ENCODE measurements at places on chromosomes 1 and 21.
A peak's percentile ranks its signal among the peaks of the same experiment; 100 is the strongest.

GRCh38 chr21:34639882-34640788 is 25.2 kb upstream of the RCAN1 start:
- no peak for DNase-seq

DNA sequence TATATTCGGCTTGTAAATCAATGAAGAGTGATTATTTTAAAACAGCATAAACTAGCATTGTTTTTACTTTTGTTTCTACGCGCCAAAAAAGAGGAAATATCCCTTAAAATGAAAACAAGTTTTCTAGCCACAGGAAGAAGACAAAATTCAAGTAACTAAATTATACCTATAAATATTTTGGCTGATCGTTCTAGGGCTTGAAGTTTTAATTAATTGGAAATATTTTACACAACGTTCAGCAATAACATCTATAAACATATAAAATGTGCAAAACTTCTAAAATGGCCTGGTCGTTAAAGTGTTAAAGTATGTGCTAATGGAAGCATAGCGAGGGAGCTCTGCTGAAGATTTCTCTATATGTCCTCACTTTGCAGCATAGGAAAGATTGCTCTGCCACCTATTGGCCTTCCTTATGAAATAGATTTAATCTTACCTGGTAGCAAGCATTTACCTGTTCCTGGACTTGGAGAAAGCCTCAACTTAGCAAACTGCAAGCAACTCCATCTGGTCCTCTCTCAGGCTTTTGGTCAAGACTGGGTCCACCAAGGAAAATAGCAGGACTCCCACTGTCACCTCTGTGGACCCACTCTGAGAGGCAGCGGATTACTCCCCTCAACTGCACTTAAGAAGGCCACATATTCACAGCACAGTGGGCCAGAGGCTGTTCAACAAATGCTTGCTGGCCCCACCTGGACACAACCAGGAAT is 351.3 kb upstream of the RUNX1 start:
- peak; percentile 16 for DNase-seq

DNA sequence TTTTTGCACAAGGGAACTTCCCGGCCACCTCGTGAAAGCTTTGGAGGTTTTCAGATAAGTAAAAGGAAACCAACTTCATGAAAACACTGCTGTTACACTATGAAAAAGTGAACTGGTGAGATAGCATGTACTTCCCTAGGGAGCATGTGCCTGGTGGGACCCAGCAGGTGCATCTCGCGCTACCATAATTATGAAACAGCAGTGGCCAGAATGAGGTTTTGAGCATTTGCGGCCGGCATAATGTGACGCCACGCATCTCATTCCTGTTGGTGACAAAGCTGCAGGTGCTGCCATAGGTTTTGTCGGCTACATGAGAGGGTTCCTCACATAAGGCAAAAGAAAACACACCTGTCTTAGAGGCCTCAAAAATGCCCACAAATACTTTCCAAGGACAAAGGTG is 1.7 kb downstream of the KRTAP10-3 start:
- no peak for DNase-seq

GRCh38 chr1:221188458-221188857 is 309.2 kb downstream of the HLX start:
- DNase-seq, result no peak

- no peak for DNase-seq
These were observed 1.5 kb downstream of the SNX27 start for GRCh38 chr1:151613282-151613780.

DNA sequence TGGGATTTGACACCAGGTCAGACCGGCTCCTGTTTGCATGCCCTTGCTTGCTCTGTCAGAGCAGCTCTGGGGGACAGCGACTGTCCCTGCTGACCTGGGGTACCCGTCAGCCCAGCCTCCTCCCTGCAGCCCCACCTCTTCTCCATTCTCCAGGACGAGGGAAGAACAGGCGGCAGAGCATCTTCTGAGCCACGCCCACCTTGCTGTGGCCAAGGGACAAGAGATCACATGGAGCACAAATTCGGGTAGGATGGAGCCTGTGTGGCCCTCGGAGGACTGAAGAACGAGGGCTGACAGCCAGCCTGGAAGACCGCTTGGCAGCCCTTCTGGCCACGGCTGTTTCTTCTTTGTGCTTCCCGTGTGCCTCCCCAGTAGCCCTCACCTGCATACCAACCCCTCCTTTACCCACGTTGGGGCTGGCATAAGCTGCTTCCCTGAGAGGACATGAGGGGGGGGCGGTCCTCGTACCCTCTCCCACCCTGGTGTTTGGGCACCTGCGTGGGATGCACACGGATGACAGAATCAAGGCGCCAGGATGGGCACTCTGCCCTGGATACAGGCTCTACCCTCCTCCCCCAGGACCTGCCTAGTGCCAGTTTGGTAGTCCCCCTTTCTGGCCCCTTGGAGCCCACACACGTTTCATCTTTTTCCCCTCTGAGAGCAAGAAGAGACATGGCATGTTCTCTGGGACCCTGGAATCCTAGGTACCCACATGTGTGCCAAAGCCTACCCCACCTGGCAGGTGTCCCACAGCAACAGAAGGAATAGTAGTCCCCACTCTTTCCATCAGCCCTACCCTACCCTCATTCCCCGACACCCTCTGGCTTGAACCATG is 26.9 kb downstream of the CDK18 start:
- DNase-seq, result no peak

All from SW 1271 (cell line).